ENCODE measurements at places on chromosomes 6 and 20. TPM values are rescaled to one million over a fixed set of nuclear protein-coding genes. Genes with fewer than 3 reads are reported as not detected.

TBC1D32 gene
- total RNA-seq: 8.9 TPM

CGAS gene
- 47.8 TPM for total RNA-seq

DNA sequence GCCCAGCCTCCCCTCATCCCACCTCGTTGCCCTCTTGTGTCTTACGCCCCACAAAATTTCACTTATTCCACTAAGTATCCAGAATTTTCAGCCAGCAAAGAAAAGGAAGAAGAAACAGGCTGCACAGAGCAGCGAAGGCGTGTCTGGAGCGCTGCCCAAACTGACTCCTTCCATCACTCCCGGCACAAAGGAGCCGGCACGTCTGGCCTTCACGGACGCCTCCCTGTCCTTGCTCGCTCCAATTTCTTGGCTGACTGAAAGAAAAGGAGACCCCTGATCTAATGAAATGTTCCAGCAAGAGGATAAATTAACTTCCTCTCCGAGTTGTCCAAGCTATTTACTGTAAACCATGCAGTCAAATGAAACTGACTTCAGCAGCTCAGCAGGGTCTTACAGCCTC lies 152.3 kb upstream of the CDH4 start:
- no peak for DNase-seq

GRCh38 chr6:123928529-123928928 lies 124.9 kb downstream of the NKAIN2 start:
- DNase-seq: no peak

GRCh38 chr6:396126-396520 lies 4.6 kb downstream of the IRF4 start:
- DNase-seq: no peak

DNA sequence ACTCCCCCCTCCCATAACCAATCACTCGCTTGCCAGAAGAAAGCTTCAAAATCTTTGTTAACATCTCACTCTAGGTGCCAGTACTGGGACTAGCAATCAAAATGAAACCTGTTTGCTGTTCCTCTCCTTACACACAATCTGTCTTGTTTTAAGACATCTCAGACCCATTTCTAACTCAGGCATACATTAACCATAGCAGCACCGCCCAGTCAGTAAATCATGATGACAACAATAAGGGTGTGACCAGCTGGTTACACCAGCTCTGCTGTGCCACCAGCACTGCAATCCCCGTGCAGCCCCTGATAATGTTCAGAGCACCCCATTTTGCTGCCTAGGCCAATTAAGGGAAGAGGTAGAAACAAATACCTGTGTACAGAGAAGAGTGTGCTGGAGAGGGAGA lies 185.2 kb upstream of the TAB2 start:
- no peak for DNase-seq

SULF2 gene
- total RNA-seq: 0.71 TPM

GRCh38 chr6:6612308-6612707 lies 23.8 kb downstream of the LY86 start:
- peak; percentile 40 for DNase-seq

- DNase-seq: no peak
Observed at GRCh38 chr6:87905101-87905641, 142.5 kb upstream of the SPACA1 start.

HLA-DMB gene
- total RNA-seq: 19.1 TPM

NQO2 gene
- total RNA-seq: 37.7 TPM

GRCh38 chr6:79196912-79197311 lies 37.6 kb downstream of the HMGN3 start:
- DNase-seq: no peak

DNA sequence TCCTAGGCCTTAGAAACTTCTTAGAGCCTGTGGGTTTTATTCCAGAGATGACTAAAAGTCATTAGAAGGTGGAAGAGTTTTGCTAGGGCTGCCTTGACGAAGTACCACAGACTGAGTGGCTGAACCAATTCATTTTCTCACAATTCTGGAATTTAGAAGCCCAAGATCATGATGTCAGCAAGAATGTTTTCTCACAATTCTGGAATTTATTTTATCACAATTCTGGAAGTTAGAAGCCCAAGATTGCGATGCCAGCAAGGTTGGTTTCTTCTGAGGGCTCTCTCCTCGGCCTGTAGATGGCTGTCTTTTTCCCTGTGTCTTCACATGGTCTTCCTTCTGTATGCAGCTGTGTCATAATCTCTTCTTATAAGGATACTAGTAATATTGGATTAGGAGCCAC lies 672.9 kb upstream of the MARCKS start:
- no peak for DNase-seq

PPP1R14C gene
- 0.10 TPM for total RNA-seq

DNA sequence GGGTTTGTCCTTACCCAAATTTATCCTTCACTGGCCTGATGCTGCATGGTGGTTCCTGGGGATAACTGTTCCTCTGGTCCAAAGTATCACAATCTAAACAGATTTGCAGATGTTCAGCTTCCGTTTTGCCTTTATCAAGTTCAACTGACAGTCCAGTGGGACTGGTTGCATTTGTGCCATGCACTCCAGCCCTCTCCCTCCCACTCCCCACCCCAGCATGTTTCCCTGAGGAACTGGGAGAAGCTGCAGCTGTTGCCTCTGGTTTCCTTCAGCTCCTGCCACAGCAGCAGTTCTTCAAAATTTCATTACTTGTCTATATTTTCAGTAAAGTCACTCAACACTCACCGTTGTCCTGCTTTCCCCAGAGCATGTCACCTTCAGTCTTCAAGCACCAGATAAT lies 39.5 kb upstream of the KIF16B start:
- DNase-seq: no peak

- DNase-seq: peak; percentile 39
Observed at GRCh38 chr6:14857501-14857900, 388.4 kb upstream of the JARID2 start.

DNA sequence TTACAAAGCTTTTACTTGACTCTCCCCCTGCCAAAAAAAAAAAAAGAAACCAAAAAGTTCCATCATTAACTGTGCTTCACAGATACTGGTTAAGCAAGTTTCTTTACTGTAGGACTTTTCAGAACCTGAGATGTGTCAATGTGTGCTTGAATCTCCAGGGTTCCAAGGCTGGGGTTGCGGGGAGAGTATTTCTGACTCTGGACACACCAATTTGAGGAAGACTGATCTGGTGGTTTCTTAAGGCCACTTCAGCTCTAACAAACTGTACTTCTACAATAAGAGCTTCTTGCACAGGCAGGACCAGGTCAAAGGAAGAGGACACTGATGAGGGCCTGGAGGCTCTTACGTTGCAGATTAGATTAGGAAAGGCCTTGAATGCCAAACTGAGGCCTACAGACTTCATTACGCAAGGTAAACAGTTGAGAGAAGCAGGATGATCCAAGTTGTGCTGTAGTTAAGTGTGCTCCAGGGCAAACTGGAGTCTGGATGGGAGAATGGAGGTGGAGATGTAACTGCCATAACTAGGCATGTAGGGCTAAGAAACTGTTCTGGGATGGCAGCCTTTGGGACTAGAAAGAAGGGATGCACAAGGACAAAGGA lies 24.4 kb downstream of the COMMD7 start:
- DNase-seq: no peak

MCHR2 gene
- not detected for total RNA-seq

DNA sequence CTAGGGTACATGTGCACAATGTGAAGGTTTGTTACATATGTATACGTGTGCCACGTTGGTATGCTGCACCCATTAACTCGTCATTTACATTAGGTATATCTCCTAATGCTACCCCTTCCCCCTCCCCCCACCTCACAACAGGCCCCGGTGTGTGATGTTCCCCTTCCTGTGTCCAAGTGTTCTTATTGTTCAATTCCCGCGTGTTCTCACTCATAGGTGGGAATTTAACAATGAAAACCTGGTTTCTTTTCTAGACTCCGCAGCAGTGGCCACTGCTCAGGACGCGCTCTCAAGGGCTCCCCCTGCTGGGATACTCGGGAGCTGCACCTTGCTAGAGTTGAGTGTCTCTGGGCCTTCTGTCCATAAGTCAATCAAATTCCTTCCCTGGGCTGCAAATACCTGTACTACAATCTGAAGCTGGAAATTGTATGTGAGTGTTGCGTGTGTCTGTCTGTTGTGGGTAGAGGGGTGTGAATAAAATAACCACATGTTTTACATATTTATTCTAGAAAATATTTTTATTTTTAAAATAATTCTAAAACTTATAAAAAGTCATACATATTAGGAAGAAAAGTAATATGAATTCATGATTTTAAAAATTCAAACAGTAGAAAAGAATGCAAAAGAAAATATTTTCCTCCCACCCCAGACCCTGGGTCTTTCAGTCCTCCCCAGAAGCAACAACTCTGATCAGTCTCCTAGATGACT lies 8.2 kb upstream of the CEP250 start:
- peak; percentile 92 for DNase-seq

DNA sequence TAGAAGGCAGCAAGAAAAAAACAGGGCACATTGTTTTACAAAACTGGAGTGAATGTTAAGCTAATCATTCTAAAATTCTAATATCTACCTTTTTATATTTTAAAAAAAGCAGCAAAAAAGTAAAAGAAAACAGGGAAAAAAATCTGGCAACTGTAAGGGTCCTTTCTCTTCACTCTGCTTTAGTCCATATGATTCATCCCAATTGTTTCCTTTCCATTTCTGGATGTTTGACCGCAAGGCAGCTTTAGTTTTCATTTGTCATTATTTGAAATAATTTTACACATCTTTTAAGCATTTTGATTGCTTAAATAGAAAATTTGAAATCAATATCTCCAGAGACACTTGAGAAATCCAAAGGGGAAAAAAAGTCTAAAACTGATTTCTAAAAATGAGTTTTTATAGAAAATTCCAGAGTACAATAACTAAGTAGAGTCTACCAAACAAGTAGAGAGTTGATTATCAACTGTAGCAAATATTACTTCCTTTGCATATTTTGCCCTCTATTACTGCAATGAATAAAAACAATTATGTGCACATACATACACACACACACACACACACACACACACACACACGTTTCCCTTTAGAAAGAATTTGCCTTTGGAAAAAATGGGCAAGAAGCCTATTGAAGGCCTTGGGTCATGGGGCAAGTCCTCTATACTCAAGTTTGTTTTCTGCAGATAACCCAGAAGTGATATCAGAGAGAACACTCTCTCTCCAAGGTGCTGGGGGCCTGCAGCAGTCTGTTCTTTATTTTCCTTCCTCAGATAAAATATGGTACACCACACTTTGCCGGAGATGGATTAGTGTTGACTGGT lies 259.7 kb downstream of the HACE1 start:
- DNase-seq: no peak

- no peak for DNase-seq
Observed at GRCh38 chr6:39853604-39854003, 61.4 kb downstream of the DAAM2 start.

- no peak for DNase-seq
Observed at GRCh38 chr6:43203029-43203717, 21.2 kb downstream of the CUL9 start.

- DNase-seq: no peak
Observed at GRCh38 chr20:4220756-4221155, 205.4 kb upstream of the RNF24 start.

DNA sequence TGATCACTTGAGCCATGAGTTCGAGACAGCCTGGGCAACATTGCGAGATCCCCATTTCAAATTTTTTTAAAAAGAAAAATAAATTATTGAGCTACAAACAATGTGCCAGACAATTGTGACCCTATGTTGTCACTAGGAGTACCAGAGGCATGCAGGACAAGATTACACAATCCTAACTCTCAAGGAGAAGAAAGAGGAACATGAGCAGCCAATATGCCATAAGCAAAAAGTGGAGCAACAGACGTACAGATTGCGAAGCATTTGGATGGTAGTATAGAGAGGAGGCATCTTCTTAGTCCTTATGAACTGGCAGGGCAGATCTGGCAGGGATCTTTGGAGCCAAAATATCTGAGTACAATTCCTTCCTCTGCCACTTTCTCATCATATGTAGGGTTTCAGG lies 156.4 kb downstream of the OR2B2 start:
- DNase-seq: no peak

SAMD10 gene
- total RNA-seq: 18.3 TPM

GRCh38 chr6:92122746-92123145 lies 1296.6 kb downstream of the EPHA7 start:
- no peak for DNase-seq
